ENCODE measurements at places on chromosomes 13 and 19. TPM values are rescaled to one million over a fixed set of nuclear protein-coding genes. Genes with fewer than 3 reads are reported as not detected.

Gene SMIM17
- polyA plus RNA-seq: not detected

Gene KLK10
- 223 TPM for polyA plus RNA-seq

Gene ZNF541
- 0.06 TPM for polyA plus RNA-seq

Gene EDDM13
- 3.0 TPM for polyA plus RNA-seq

Gene FUT2
- polyA plus RNA-seq: 34.5 TPM

Gene UCHL3
- 30.3 TPM for polyA plus RNA-seq

Gene SYNGR4
- polyA plus RNA-seq: not detected

Gene DAND5
- not detected for polyA plus RNA-seq

Gene ZFP14
- 0.71 TPM for polyA plus RNA-seq

Gene NEK3
- polyA plus RNA-seq: 4.6 TPM

Gene GAPDHS
- polyA plus RNA-seq: not detected

Gene ZNF575
- 1.0 TPM for polyA plus RNA-seq

Gene PDX1
- polyA plus RNA-seq: not detected

Gene ZNF471
- 2.2 TPM for polyA plus RNA-seq

Gene DNMT1
- 42.6 TPM for polyA plus RNA-seq

Gene ZNF296
- 14.5 TPM for polyA plus RNA-seq

Gene RFX1
- 3.8 TPM for polyA plus RNA-seq

Gene DACH1
- polyA plus RNA-seq: 0.16 TPM

Gene ADGRE1
- polyA plus RNA-seq: not detected

Gene SIGLEC8
- polyA plus RNA-seq: 0.04 TPM

Gene UPK1A
- 11.5 TPM for polyA plus RNA-seq

Gene FSD1
- polyA plus RNA-seq: 1.2 TPM

Gene PLA2G4C
- 2.8 TPM for polyA plus RNA-seq

Gene TOMM40
- polyA plus RNA-seq: 60.8 TPM

Gene TSHZ3
- polyA plus RNA-seq: 1.9 TPM

Gene FAM83E
- polyA plus RNA-seq: 26.7 TPM

Gene DCUN1D2
- polyA plus RNA-seq: 8.9 TPM

Gene SNRPA
- polyA plus RNA-seq: 58.1 TPM

Gene PEX11G
- 4.9 TPM for polyA plus RNA-seq

Gene ZNF225
- polyA plus RNA-seq: 0.81 TPM

Gene SIGLEC5
- polyA plus RNA-seq: not detected

Gene ZNF554
- 1.5 TPM for polyA plus RNA-seq

Gene SPRY2
- 8.3 TPM for polyA plus RNA-seq

Gene CGB5
- not detected for polyA plus RNA-seq

Gene SUPT20H
- 16.2 TPM for polyA plus RNA-seq

Gene HPN
- polyA plus RNA-seq: 0.16 TPM

Gene ASPDH
- polyA plus RNA-seq: not detected

Gene KLK15
- not detected for polyA plus RNA-seq

Gene NBEA
- polyA plus RNA-seq: 0.51 TPM

Gene ILF3
- 84.2 TPM for polyA plus RNA-seq

Gene GADD45B
- polyA plus RNA-seq: 62.6 TPM

Gene CLASRP
- polyA plus RNA-seq: 132 TPM

Gene ZNF573
- polyA plus RNA-seq: 0.60 TPM

Gene ZMYM2
- 15.8 TPM for polyA plus RNA-seq

Gene RNF225
- polyA plus RNA-seq: 1.6 TPM

Gene SKA3
- polyA plus RNA-seq: 3.4 TPM

Gene EDNRB
- polyA plus RNA-seq: 0.65 TPM

Gene LGALS14
- polyA plus RNA-seq: not detected

Gene MCEMP1
- polyA plus RNA-seq: 0.53 TPM

Gene GIPC3
- 0.53 TPM for polyA plus RNA-seq

Gene CBY2
- polyA plus RNA-seq: not detected

Gene ZNF865
- 4.3 TPM for polyA plus RNA-seq
